ENCODE measurements at places on chromosomes 4 and X.
A peak's percentile ranks its signal among the peaks of the same experiment; 100 is the strongest.

DNA sequence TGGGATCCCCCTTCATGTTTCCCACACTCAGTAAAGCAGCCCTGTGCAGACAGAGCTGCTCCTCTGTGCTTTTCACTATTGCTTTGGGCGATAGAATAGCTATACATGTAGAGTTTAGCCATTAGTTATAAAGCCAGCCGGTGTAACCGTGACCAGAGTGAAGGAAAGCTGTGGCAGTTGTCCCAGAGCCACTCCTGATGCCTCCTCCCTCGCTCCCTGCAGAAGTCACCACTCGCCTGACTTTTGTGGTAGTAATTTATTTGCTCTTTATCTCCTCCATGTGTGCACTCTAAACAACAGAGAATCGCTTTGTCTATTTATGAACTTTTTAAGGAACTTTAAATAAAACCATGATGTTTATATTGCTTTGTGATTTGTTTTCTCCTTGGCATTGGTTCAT is 41.8 kb upstream of the WWC2 start:
- no peak for DNase-seq

GRCh38 chr4:40301603-40302002 is 33.5 kb upstream of the CHRNA9 start:
- peak; percentile 49 for DNase-seq

DNA sequence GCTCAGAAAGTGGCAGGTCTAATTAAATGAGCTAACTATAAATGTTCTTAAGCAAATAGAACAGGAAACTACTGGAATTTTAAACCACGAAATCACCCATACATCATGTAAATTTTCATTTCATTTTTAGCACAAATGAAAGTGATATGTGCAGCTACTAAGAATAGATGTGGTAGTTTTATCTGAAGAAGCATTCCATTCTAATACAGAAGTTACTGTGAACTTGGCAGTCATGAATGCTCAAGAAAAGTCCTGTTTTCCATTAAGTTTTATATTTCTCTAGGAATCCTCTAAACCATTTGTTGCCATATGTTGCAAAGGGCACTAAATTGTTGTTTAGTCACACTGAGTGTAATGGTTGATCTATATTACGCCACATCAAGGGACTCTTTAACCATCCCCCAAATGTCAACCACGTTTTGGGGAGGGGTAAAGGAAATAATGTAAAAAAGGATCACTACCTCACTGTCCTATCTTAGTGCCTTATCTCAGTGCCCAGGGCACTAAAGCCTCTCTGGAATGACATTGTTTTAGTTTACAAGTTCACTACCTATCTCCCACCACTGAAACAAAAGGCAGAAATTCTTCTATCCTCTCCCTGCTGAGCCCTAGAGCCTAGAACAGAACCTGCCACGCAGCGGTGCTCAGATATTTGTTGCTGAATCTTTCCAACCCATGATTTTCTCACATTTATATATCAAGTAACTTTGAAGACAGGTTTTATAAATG is 118.0 kb downstream of the SHISA3 start:
- no peak for DNase-seq

DNA sequence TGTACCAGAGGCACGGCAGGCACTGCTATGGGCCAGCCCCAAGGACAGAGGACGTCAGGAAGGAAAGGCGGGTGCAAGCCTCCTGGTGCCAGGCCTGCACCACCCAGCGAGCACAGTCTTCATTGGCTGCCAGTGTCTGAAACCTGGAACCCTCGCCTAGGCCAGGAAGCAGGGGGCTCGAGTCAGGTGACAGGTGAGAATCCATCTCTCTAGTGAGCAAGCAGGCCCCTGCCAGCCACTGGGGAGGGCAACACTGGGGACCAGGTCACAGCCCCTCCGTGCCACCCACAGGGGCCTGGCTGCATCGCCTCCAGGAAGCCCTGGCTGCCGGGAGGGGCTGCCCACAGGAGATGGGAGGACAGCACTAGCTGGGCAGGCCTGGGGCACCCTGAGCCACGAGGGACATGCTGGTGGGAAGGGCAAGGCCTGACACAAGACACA is 6.9 kb upstream of the HAUS3 start:
- DNase-seq: no peak

GRCh38 chrX:108219949-108220601 is 128.5 kb downstream of the ATG4A start:
- DNase-seq: no peak

DNA sequence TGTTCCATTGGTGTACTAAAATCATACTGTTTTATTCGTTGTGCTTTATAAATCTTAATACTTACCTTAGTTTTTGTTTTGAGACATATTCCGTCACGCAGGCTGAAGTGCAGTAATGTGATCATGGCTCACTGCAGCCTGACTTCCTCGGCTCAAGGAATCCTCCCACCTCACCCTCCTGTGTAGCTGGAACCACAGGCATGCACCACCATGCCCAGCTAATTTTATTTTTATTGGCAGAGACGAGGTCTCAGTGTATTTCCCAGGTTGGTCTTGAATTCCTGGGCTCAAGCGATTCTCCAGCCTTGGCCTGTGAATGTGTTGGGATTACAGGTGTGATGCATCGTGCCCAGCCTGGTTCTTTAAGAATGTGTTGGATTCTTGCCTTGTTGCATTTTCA is 24.4 kb upstream of the DCK start:
- DNase-seq: no peak

- no peak for DNase-seq
These were observed 8.1 kb upstream of the NAAA start for GRCh38 chr4:75948822-75949444.

DNA sequence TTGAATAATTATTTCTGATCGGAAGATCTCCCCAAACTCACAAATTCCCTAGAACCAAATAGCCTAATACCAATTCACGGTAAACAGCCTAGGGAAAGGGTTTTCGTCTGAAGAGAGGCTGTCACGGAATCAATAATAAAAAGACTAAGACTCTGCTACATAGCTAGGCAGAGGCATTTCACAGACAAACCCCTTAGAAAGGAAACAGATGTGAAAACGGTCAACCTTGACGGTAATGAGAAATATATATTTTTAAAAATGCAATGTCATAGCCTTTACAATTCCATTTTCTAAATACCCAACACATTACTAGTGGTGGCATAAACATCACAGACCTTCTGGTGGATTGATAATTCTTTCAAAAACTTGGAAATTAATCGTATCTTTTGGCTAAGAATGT is 28.4 kb downstream of the PROM1 start:
- no peak for DNase-seq

DNA sequence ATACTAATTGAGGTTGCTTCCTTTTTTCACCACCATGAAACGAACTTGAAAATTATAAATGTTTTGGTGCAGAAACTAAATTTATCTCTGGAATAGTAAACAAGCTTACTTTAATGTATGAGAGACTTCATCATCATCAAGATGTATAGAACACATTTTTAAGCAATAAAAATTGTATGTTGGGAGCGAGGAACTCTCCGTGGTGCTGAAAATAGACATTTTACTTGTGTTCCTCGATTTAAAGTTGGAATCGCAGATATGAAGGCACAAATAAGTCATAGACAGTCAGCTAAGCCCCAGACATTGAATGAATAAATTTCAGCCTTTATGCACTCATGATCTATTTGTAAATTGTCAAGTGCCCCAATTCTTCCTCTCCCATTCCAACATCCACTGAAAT is 310.7 kb downstream of the STK32B start:
- DNase-seq: no peak

DNA sequence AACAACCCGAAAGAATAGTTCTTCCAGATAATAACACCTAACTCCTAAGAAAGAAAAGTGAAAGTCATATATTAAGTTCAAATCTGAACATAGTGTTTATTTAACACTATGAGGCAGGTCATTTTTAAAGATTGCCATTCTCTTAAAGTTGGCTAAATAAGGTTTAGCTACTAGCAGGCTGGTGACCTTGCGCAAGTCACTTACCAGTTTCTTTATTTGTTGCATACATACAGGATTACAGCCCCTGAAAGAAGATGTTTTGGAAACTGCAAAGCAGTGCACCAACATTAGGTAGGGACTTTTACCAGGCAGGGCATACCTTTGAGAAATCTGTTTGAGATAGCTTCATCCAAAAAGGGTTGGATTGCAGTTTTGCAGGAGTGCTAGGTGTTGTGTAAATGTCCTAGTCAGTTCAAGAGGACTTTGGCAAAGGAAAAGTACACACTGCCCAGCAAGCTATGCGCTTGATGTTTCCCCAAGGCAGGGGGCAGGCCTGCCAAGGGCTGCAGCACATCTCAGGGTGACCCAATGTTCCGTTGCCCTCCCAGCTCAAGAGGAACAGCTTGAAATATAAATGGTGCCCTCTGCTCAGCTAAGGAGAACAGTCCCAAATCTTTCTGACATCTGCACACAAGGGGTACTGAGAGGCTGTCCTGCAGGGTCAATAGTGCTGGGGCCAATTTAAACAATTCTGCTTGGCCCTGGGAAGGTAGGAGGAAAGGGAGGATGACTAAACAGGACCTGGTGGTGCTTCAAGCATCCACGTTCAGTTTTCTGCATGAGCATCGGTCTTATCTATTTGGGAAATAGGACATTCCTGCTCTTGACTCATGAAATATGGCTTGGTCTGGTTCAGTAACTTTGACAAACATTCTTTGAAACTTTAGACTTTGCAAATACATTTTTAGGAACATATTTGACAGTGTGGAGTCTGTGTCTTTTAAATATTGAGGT is 130.8 kb downstream of the COL4A6 start:
- DNase-seq: no peak

GRCh38 chrX:49879656-49880277 is 483 bp downstream of the USP27X start:
- DNase-seq: no peak

- DNase-seq: no peak
These were observed 246.3 kb downstream of the NDST4 start for GRCh38 chr4:114866901-114867670.

DNA sequence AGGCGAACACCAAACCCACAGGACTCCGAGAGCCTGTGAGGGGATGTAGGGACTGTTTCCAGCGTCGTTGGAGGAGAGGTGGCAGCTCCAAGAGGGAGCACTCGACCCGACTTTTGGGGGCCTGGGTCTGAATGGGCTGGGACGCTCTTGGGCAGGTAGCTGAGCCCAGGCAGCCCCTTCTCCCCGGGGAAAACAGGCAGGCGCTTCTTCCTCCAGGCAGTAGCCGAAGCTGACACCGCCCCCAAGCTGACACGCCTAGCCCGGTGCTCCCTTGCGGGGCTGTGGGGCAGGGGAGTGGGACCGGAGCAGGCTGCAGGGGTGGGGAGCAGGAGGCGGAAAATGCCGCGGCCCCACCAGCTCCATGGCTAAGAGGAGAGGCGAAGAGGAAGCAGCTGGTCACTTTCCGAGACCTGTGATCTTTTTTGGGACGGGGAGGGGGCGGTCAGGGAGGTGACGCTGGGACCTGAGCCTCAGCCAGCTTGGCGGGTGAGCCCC is 4.2 kb downstream of the NKX1-1 start:
- no peak for DNase-seq

DNA sequence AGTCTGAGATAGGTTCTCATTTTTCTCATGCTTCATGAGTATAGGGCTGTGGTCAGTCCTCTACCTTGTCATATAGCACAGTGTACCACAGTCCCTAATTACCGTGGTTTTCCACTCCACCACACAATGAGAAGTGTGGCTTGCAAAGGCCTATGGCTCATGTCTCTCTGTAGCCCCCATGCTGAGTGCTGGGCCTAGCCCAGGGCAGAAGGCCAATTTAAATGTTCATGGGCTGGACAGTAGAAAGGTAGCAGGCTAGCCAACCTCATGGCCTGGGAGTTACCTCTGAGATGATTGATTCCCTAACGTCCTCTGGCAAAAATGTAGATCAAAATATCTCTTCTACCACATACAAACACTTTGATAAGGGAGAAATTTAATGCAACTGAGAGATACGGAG is 222.5 kb downstream of the AFF2 start:
- DNase-seq: no peak

- no peak for DNase-seq
These were observed 139.4 kb upstream of the EMCN start for GRCh38 chr4:100657187-100657586.

GRCh38 chr4:27082776-27083175 is 222.1 kb downstream of the STIM2 start:
- no peak for DNase-seq

- DNase-seq: no peak
These were observed 867 bp downstream of the TIFA start for GRCh38 chr4:112284662-112285411.

- no peak for DNase-seq
These were observed 379.7 kb downstream of the SPRY1 start for GRCh38 chr4:123776267-123776666.
